ENCODE measurements at places on chromosomes 3 and 15.
A peak's percentile ranks its signal among the peaks of the same experiment; 100 is the strongest.

GRCh38 chr3:43644443-43644842, 22.6 kb upstream of the ANO10 start:
- DNase-seq: no peak

- no peak for DNase-seq
These were observed 278.7 kb downstream of the TIGIT start for GRCh38 chr3:114572364-114573062.

- no peak for DNase-seq
These were observed 149.4 kb downstream of the SNRK start for GRCh38 chr3:43435706-43436105.

- DNase-seq: no peak
These were observed 1476.9 kb downstream of the SI start for GRCh38 chr3:163601426-163601825.

- no peak for DNase-seq
These were observed 25.6 kb downstream of the CEP19 start for GRCh38 chr3:196686436-196686835.

DNA sequence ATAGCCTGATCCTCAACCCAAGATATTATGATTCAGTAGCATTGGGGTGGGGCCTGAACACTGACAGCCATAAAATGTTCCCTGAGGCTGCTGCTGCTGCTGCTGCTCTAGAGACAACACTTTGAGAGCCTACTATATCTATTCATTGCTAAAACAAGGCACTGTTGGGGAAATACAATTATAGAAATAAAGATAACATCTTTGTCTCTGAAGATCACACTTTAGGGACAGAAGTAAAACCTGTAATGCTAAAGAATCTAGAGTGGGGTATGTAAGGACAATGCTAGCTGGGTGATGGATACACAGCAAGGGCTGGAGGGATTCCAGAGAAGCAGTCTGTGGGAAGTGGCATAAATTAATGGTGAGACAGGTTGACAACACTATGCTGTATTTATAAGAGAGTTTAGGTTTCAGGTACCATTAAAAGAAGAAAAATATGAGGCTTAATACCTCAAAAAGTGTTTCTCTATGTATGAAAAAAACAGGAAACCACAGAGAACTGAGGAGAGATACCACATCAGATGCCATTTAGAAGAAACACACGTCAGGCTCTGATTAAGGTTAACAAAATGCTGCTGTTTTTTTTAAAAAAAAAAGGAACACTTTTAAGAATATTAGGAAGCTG, 115.9 kb downstream of the CBLB start:
- no peak for DNase-seq

DNA sequence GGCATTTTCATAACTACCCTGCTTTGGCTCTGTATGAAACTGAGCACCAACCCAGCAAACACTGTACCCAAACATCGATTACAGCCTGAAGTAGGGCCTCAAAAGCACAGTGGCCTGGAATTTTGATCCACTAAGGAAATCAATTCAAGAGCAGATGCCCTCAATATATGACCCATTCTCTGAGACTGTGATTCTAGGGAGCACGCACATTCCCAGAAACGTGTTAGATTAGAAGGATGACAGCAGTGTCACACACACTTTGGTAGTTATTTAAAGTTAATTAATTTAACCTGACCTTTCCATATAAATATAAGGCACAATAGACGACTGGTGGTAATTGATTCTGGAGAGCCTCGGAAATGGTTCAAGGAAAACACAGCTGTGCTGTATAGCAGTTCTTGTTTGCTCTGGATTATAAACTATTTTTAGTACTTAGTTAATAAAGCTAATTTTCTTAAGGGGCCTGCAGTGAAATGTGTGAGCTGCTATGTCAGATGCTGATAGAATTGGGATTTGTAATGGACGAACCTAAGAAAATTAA, 126.3 kb upstream of the ZNF385D start:
- DNase-seq: no peak

DNA sequence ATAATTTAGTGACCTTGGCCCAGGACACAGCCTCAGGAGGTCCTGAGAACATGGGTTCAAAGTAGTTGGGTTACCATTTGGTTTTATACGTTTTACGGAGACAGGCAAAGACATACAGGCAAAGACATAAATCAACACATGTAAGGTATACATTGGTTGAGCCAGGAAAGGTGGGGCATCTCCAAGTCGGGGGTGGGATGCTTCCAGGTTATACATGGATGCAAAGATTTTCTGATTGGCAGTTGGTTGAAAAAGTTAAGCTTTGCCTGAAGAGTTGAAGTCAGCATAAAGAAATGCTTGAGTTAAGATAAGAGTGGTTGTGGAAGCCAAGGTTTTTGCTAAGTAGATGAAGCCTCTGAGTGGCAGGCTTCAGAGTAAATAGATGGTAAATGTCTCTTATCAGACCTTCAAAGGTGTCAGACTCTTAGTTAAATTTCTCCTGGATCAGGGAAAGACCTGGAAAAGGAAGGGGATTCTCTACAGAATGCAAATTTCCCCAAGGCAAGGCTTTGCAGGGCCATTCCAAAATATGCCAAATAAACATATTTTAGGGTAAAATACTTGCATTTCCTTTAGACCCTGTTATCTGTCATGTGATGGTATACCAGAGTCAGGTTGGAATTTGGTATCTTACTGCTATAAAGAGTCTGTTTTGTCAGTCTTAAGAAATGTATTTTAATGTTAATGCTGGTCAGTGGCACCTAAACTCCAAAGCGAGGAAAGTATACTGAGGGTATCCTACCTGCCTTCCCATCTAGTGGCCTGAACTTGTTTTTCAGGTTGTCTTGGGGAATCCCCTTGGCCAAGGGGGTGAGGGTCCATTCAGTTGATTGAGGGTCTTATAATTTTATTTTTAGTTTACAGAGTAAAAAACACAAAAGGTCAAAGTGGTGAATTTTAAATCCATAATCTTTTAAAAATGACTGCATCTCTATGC, 8.2 kb upstream of the PDHB start:
- no peak for DNase-seq

DNA sequence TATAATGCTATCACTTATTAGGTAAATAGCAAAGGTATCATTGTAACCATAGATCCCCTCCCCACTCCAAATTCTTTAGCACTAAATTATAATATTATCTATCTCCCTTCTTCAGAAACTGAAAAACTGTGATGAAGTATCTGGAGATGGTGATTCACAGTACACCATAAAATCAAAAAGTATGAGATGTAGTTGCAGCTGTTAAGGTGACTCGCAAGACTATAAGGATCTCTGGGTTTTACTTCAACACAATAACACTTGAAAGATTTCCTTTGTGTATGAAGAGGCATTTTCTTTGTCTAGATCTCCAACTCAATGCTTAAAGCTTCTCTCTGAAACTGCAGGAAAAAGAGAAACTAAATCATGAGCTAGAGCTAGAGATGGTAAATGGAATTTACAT, 46.9 kb downstream of the IFT57 start:
- no peak for DNase-seq

- DNase-seq: peak; percentile 66
These were observed 5.0 kb upstream of the AP3S2 start for GRCh38 chr15:89898614-89899294.

DNA sequence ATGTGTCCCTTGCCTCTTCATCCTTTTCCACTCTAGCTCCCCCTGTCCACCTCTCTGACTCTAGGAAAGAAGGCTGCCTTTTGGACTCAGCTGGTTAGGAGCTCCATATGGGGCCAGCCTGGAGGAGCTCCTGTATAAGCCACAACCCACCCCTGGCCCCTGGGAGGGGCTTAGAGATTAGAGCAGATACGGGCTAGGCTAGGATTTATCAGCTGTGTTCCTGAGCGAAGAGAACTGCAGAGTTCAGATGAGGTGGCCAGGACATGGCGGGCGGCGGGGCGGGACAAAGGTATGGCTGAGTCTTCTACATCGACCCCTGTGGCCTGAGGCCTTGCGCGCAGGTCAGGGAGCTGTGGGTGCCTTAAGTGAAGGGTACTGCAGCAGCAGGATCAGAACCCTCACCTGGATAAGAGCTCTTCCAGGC, 7.9 kb downstream of the NBEAL2 start:
- no peak for DNase-seq

DNA sequence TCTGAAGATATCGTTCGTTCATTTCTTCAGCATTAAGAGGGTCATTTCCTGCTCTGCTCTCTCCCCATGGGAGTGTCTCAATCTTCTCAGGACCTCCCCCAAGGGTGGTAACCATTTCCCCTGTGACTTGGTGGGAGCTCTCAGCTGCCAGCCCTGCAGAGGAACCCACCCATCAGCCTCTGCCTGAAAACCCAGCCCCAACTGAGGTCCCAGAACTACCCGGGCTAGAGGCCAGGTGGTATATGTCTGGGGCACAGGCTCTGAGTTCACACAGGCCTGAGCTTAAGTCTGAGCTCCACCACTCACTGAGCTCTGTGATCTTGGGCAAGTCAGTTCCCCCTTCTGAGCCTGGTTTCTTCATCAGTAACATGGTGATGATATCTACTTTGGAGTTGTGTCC, 10.0 kb upstream of the ATP2B2 start:
- DNase-seq: no peak

GRCh38 chr3:130507746-130508145, 9.2 kb upstream of the COL6A6 start:
- no peak for DNase-seq

DNA sequence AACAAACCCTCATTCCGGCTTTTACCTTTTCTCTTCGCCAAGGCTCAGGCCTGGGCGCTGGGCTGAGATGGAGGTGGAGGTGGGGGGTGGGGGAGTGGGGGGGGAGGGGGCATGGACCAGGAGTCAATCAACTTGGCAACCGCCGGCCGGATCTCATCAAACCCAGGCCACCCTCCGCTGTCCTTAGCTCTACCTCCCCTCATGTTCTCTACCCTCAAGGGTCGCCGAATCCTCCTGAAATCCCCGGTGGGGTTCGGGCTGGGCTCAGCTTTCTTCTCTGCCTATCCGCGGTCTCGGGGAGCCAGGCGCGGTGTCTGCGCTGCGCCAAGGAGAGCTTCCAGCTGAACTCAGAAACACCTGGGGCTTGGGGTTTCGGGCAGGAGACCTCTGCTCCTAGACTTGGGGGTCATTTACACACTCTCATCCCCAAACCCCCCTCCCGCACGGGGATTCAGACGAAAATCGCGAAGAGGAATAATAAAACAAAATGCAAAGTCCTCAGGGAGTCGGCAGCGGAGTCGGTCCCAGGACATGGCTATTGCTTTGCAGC, 2.5 kb downstream of the ONECUT1 start:
- DNase-seq: no peak

GRCh38 chr3:189109145-189109544, 62.6 kb upstream of the TPRG1 start:
- no peak for DNase-seq

DNA sequence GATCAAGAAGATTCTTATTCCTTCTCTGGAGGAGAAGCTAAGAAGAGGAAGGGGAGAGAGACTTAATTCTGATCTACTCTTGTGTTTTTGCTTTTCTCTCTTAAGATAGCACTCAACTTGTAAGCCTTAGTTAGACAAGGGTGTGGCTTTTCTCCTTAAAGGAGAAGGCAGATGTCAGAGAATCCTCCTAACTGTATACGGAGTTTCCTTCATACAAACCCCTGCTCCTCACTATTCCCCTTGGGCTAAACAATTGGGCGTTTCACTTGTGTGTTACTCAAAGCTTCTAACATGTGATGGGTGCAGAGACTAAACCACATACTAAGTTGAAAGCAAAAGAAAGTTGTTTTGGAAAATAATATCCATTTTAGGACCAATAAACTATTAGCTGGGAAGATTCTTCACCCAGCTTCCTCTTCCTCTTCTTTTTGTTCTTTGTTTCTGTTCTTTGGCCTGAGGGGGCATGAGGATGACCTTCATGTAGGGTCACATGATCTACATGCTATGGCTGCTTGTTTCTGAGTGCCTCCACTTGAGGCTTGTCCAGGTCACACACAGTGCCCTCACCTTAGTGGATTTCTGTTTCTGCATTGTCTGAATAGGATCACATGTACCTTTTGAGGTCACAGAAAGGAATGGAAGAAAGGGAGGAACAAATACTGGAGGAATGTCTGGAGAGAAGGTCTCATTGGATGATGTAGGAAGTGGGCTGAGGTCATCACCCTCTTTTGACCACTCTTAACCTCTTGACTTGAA, 14.6 kb downstream of the SPINK8 start:
- DNase-seq: no peak

- DNase-seq: no peak
These were observed 21.4 kb upstream of the OR4F6 start for GRCh38 chr15:101781928-101782327.

GRCh38 chr3:11272906-11273574, 843 bp downstream of the ATG7 start:
- peak; percentile 54 for DNase-seq

- DNase-seq: peak; percentile 94
These were observed 1.9 kb downstream of the KBTBD8 start for GRCh38 chr3:67000009-67000408.

DNA sequence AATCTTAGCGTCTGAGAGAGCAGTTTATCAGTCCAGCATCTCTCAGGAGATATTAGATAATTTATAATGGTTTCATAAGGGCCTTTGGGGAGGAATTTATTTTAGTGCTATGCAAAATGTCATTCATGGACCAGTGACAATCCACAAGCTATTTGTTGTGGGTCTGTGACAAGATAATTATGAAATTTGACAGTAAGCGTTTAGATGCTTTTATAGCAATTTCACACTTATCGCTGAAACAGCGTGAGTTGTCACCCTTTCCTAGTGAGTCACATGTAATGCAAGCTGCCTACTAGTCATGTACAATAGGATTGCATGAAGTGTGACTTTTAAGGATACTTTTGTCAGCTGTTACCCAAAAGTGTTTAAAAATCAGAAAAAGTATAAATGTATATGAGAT, 315.6 kb upstream of the THBS1 start:
- DNase-seq: no peak

GRCh38 chr3:171195686-171196085, 169.2 kb upstream of the SLC2A2 start:
- DNase-seq: no peak

GRCh38 chr3:11084677-11085076, 69.6 kb upstream of the HRH1 start:
- DNase-seq: no peak

- no peak for DNase-seq
These were observed 282.5 kb downstream of the RPLP1 start for GRCh38 chr15:69735121-69735520.

DNA sequence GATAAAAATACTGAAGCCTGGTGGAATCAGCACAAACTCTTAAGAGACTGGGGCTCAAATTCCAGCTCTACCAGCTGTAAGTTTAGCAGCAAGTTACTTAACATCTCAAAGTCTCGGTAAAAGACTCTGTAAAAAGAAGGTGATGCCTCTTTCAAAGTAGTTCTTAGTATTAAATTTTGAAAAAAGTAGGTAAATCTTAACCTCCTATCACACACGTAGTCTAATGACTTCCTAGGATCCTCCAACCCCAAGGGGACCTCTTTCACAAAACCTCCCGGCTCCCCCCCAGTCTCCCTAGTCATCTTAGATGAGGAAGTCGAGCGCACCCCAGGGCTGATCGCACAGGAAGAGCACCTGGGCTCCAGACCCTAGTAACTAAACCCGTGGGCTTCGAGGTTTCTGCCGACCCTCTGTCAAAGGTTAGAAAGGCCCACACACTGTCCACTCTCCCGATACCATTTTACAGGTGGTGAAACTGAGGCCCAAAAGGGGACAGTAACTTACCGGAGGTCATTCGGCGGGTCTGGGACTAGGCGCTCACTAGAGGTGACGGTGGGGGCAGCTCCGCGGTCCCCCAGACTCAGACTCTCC, 427 bp downstream of the MBD4 start:
- peak; percentile 70 for DNase-seq
